PC-3 (cell line): ENCODE measurements at places on chromosomes 6 and 20. TPM values are rescaled to one million over a fixed set of nuclear protein-coding genes. Genes with fewer than 3 reads are reported as not detected.
A peak's percentile ranks its signal among the peaks of the same experiment; 100 is the strongest.

DNA sequence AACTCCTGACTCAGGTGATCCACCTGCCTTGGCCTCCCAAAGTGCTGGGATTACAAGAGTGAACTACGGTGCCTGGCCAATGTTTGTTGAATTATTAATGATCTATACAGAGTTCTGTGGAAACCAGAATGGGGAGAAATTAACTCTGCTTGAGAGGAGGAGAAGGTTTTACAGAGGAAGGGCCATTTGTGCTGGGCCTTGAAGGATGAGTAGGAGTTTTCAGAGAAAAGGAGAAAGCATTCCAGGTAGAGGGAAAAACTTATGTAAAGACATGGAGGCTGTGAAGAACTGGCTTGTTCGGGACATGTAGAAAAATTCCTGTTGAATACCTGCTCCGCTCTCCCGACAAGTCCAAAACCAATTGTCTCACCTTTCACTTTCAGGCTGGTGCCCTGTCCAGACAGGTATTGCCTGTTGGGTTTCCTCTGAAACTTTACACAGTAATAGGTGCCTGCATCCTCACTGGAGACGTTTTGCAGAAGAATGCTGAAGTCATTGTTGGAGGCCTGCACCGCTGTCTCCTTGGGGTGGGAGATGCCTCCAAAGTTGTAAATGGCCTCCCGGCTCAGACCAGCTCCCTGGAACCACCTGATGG, 11.3 kb upstream of the NSFL1C start:
- DNase-seq: peak; percentile 74

The HACE1 gene
- total RNA-seq: 4.3 and 9.4 TPM in 2 replicates

The KIF13A gene
- total RNA-seq: 21.3 and 27.1 TPM in 2 replicates

DNA sequence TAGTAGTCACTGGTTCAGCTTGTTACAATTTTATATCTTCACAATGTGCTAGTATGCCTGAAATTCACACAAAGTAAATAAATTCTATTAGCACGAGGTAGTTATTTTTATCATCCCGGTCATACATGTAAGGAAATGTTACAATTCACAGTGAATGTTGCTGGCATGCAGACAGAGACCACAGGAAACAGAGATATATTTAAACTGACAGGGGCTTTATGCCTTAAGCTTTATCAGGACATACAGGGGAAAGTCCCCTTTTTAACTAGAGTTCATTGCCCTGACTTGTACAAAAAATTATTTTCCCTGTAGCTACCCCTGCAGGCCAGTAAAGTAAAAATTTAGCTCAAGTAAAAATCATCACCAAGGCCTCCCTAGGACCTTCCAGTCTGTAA, 712.0 kb upstream of the NRSN1 start:
- peak; percentile 70 for DNase-seq

- DNase-seq: no peak
Observed at GRCh38 chr6:29528300-29528931, 31.1 kb downstream of the UBD start.

The OTOR gene
- not detected in 2 replicates for total RNA-seq

- no peak for DNase-seq
Observed at GRCh38 chr20:17823409-17824144, 123.8 kb downstream of the BANF2 start.

GRCh38 chr20:3721912-3722311, 9.5 kb upstream of the SIGLEC1 start:
- DNase-seq: no peak

DNA sequence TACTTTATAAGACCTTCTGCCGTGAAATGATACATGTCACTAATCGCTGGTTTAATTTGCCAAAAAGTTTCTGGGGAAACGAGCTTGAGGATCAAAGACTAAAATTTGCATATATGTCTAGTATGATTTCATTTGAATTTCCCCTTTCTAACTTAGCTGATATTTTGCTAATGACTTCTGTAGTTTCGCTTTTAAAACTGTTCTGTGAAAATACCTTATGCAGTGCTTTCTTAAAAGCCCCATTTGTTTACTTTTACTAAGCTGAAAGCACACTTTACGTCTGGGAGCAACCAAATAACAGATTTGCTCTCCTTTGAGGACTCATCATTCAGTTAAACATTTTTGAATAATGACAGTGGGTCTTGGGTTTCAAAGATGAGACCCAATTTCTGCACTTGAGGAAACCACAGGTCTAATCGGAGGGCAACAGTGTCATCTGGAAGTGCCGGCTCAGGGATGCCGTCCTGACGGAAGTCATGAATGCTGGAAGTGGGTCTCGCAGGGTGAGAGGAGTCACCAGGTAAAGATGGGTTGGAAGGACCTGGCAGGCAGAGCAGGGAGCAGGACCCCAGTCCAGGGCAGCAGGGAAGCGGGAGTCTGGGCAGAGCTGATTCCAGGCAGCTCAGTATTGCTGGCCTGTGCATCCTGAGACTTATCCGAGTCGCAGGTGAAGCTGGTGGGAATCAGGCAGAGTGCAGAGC, 33.2 kb downstream of the PLEKHG1 start:
- no peak for DNase-seq
